ENCODE measurements at places on chromosomes 3 and 15. TPM values are rescaled to one million over a fixed set of nuclear protein-coding genes. Genes with fewer than 3 reads are reported as not detected.

- DNase-seq, result no peak
Measured at GRCh38 chr3:143895805-143896204, 47.5 kb upstream of the SLC9A9 start.

ITPKA gene
- total RNA-seq, result 0.91 TPM

DNA sequence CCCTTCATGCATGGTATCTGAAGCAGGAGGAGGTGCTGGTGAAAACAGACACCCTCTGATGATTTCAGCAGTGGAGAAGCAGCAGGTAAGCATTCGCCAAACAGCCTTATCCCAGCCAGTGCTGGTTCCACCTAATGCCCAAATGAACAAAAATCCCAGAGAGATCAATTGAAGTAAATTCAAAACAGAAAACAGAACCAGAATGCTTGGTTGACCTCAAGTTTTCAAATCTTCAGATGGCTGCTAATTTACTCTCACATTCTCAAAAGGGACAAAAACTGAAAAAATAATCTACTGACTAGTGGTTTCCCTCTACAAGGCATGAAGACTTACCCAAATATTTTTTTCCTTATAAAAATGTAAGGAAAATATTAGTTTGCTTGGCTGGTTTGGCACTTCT is 87.0 kb upstream of the MYO5C start:
- DNase-seq, result no peak

DNA sequence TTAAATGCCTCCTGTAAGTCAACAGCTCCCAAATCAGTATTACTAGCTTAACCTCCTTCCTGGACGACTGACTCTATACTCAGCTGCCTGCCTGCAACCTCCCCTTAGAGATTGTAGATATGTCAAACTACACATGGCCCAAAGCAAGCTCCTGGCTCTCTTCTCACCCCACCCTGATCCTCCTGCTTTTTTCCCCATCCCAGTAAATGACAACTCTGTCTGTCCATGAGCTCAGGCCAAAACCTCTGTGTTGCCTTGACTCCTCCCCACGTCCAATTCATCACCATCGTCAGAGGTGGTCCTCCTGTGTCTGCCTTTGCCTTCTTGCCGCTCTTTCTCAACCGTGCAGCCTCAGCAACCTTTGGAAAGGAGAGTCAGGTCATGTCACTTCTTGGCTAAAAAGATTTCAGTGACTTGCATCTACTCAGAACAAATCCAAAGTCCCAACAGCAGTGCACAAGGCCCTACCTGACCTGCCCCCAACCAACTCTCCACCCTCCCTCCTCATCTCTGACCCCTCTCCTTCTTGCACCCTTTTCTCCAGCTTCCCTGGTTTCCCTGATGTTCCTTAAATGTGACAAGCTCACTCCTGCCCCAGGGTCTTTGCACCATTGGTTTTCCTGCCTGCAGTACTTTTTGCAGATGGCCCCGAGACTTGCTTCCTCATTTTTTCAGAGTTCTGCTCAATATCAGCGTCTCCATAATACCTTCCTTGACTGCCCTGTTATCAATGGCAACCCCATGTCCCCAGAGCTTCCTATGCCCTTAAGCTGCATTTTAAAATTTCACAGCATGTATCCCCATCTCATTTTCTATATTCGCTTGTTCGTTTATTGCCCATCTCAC is 52.8 kb downstream of the LSM3 start:
- DNase-seq, result no peak

SRGAP3 gene
- total RNA-seq, result 2.8 TPM

TICRR gene
- total RNA-seq, result 0.10 TPM
